ENCODE measurements at places on chromosomes 3 and 15.

GRCh38 chr3:64627042-64627441 is 60.8 kb downstream of the ADAMTS9 start:
- no peak for DNase-seq

DNA sequence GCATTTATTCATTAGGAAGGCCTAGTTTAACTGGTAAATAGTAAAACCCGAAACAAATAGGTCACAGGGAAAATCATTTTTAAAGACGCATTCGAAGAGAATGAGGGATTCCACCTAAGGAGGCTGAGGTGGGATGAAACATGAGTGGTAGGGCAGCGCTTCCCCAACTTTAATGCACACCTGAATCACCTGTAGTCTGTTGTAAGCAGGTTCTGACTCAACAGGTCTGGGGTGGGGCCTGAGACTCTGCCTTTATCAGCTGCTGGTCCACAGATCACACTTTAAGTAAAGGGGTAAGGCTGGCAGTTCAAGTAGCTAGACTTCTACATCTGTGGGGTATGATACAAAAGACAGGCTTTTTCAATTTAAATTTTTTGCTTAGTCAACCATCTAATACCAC is 223.5 kb upstream of the UBE2E2 start:
- DNase-seq: no peak

GRCh38 chr15:37733628-37734027 is 200.8 kb upstream of the TMCO5A start:
- no peak for DNase-seq

- no peak for DNase-seq
Observed at GRCh38 chr3:45011756-45012508, 14.2 kb upstream of the CLEC3B start.

DNA sequence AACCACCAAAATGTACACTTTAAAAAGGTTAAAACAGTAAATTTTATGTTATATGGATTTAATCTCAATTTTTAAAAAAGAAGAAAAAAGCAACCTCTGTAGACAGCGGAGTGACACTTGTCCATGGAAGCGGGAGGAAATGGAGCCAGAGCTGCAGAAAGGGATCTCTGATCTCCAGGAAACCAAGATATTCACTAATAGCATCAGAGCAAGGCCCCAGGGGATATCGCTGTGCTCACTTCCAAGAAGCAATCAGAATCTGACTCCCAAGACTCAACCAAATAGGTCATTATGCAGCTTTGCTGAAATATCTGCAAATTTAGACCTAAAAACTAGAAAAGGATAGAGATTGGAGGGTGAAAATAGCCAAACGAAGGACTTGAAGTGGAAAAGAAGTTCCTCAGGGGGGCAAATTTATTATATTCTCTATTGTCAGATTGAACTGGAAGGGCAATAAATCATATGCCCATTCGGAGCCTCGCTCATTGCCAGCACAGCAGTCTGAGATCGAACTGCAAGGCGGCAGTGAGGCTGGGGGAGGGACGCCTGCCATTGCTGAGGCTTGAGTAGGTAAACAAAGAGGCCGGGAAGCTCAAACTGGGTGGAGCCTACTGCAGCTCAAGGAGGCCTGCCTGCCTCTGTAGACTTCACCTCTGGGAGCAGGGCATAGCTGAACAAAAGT is 62.0 kb upstream of the ATP2C1 start:
- no peak for DNase-seq

DNA sequence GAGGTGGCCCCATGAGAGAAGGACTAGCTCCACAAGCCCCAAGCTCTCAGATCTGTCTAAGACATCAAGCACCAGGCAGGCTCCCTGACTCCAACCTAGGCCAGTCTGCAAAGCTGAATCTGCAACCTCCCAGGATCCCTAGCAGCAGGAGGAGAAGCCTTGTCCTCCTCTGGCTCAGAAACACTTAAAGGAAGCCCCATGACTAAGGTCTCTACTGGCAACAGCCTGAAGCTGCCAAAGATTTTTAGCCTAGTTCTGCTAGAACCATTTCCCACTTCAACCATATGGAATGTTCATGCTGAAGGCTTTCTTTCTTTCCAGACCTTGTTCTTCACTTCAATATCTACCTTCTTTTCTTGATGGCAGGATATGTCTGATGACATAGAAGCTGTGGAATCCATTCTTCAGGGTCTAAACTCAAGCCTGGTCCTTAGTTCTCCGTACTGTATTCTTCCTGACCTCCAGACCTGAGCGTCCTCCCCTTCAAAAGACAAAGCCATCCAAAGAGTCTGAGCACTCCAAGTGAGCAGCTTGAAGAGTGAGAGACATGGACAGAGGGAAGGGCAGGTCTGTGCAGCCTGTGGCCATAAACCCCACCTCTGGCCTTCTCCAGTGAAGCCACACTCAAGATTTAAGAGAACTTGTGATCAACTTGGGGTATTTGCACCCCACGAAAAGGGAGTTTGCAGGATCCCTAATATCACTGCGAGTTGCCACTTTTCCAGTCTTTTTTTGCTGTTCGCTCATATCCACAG is 23.1 kb downstream of the SST start:
- DNase-seq: no peak

- no peak for DNase-seq
Observed at GRCh38 chr3:154552338-154552737, 122.3 kb upstream of the GPR149 start.

GRCh38 chr15:39287322-39288195 is 293.3 kb upstream of the THBS1 start:
- DNase-seq: no peak

- DNase-seq: no peak
Observed at GRCh38 chr3:63344661-63345060, 66.6 kb downstream of the SYNPR start.

DNA sequence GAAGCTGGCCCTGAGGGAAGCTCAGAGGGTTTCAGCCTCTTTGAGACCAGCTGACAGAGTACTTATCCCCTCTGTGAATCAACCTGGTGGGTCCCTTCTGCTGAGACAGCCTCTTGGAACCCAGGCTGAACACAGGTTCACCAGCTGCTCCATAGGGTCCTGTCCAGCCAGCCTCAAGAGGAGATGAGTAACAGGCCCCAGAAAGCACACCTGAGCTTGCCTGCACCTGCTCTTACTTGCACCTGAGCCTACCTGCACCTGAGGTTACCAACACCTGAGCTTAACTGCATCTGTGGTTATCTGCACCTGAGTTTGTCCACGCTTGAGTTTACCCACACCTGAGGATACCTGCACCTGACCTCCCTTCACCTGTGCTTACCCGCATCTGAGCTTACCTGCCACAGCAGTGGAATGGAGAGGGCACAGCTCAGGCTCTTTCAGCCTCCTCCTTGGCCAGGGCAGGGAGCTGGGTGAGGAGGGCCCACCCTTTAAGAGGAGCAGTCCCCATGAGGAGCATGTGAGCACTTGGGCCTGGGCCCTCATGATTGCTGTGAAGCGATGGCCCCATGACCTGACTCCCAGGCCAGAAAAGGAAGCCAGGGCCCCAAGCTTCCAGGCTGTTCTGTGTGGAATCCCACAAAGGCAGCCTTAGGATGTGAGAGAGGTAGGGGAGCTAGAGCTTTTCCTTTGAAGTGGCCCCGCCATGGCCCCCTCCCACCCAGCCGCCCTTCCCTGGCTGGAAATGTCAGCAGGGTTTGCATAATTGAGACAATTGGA is at the start of gene TRPM1:
TRPM1 (minus strand) TSS at position 464 of the 777 bp plus-strand sequence. CDS start 20,370 bp downstream, outside the sequence.
- no peak for DNase-seq

- DNase-seq: no peak
Observed at GRCh38 chr3:178304758-178305467, 231.3 kb upstream of the KCNMB2 start.

GRCh38 chr3:35665390-35666055 is 26.2 kb downstream of the ARPP21 start:
- no peak for DNase-seq

GRCh38 chr3:192642651-192643050 is 84.7 kb downstream of the FGF12 start:
- no peak for DNase-seq

GRCh38 chr3:68306571-68306970 is 625.8 kb downstream of the TAFA4 start:
- no peak for DNase-seq

DNA sequence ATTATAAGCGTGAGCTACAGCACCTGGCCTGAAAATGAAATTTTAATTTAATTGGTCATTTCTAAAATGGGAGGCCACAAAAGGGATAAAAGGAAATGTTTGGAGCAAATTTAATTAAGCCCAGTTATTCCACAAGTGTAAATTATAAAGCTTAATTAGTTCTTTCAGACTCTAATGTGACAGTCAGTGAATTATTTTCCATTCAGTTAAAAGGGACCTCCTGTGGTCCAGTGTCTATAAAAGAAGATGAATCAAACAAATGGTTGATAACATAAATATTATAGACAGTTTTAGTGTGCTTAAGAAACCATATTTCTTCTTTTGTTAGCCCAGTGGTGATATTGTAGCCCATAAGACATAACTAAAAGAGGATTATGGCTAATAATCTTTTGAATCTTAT is 66.4 kb downstream of the CNOT10 start:
- DNase-seq: no peak

DNA sequence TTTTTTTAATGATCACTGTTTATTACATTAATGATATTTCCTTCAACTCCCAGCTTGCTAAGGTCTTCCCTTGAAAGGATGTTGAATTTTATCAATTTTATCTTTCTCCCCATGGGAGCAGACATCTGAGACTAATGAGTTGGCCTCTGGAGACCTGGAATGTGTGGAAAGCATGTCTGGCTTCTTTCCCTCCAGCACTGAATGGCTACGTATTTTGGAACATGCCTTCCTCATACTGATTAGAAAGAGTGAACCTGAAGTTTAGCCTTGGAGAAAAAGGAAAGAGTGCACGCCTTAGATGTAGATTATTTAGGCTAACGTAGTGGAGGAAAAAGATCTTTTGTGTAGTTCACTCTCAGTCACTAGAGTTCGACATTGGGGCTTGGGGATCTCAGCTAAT is 25.1 kb downstream of the CASR start:
- DNase-seq: no peak

- no peak for DNase-seq
Observed at GRCh38 chr15:61003437-61004218, 225.5 kb downstream of the RORA start.

DNA sequence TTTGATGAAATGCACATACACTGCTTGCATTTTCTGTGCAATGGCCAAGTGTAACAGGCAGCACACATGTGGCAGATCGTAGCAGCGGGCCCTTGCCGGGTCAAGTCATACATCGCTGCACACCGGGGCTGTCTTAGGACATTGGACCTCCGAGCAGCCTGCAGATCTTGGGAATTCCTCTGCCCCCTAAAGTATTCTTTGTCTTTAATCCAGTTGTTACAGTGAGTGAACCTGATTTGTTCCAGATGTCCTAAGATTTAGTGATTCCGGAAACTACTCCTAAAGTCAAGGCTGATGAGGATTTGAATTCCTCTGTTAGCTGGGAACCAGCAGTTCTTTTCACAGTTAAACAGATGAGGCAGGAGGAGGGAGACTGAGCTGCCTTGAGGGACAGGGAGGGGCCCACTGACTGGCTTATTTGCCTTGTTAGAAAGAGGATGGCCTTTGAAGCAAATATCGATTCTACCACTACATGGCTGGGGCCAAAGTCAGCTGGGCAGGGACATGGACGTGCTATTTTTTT is 190.7 kb upstream of the CTDSPL start:
- DNase-seq: no peak

DNA sequence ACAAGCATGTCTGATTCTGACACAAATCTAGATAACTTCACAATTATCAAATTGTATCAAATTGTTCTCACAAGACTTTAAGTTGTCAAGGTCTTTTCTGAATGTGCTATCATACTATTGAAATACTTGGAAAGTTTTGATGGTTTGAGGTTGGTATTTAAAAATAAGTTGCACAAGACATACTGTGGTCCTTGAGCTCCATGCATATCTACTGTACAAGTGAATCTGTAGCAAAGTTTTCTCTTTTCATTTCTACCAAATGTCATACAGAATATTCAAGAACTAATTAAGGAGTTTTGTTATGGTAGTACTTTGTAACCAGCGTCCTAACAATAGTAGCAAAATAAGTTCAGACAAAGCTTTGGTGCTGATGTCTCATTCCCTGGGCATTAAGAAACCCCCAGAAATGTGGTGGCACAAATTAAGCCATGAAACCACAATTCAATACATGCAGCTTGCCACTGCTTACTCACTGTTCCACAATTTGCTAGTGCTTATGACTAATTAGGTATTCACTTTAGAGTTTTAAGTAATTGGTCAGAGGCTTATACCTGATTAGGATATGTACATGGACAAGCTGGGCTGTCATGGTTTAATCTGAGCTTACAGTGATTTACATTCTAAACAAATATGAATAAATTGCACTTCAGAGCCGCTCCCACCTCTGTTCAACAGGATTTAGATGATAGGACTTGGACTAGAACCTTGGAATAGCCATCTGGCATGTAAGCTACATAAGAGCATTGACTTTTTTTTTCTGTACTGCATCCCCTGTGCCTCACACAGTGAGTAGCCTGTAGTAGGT is 8.8 kb downstream of the TBC1D23 start:
- no peak for DNase-seq

- DNase-seq: no peak
Observed at GRCh38 chr15:66401130-66402021, 14.7 kb downstream of the MAP2K1 start.

GRCh38 chr3:177050501-177051237 is 146.6 kb downstream of the TBL1XR1 start:
- no peak for DNase-seq

DNA sequence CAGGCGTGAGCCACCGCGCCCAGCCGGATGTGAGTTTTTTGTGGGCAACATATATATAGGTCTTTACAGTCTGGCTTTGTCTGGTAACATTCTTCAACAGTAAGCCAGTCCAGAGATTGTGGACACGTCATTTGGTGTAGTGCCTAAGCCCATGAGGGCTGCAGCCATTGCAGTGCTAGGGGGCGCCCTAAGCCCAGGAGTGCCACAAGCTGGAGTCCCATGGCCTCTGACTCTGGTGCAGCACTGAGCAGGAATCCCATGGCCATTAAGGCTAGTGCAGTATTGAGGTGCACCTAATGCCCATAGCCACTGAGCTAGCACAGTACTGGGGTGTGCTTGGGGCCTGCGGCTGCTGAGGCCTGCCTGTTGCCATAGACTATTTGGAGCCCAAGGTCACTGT is 136.4 kb upstream of the NDN start:
- no peak for DNase-seq

DNA sequence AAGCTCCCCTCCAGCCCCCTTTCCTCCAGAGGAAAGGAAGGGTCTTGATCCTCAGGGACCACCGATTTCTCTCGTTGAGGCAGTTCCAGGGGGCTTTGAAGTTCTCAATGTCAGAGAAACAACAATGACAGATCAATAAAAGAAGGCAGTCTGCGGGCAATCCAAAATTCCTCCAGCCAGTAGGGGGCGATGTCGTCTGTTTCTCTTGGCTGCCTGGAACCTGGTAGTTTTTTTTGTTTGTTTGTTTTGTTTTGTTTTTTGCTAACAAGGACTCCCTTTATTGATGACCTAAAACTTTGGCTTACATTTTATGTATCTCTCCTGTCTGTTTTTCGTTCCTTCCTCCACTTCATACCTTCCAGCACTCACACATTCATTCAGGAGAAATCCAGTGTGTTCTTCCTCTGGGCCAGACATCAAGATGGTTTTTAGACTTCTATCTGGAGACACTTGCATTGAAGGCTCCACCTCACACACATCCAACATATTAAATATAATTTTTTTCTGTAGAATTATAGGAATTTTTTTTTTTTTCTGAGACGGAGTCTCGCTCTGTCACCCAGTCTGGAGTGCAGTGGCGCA is 276.6 kb downstream of the RPLP1 start:
- DNase-seq: peak; percentile 57

Data from T-helper 1 cell (primary cell).